HT1080 (cell line): ENCODE measurements at places on chromosomes 6 and 20. TPM values are rescaled to one million over a fixed set of nuclear protein-coding genes. Genes with fewer than 3 reads are reported as not detected.

SAMD10 gene
- 3.6 and 7.6 TPM in 2 replicates for total RNA-seq

OOEP gene
- total RNA-seq: not detected in 2 replicates

CLPSL2 gene
- not detected in 2 replicates for total RNA-seq

CST11 gene
- total RNA-seq: not detected in 2 replicates

TP53TG5 gene
- total RNA-seq: not detected in 2 replicates

TCF15 gene
- not detected in 2 replicates for total RNA-seq

RPL7L1 gene
- total RNA-seq: 139 and 142 TPM in 2 replicates

GRCh38 chr6:35512740-35513139 lies at the start of gene TULP1:
Gene TULP1 (minus strand): TSS chr6:35512896. CDS start chr6:35512858, 38 bp downstream.
- DNase-seq: no peak

DNA sequence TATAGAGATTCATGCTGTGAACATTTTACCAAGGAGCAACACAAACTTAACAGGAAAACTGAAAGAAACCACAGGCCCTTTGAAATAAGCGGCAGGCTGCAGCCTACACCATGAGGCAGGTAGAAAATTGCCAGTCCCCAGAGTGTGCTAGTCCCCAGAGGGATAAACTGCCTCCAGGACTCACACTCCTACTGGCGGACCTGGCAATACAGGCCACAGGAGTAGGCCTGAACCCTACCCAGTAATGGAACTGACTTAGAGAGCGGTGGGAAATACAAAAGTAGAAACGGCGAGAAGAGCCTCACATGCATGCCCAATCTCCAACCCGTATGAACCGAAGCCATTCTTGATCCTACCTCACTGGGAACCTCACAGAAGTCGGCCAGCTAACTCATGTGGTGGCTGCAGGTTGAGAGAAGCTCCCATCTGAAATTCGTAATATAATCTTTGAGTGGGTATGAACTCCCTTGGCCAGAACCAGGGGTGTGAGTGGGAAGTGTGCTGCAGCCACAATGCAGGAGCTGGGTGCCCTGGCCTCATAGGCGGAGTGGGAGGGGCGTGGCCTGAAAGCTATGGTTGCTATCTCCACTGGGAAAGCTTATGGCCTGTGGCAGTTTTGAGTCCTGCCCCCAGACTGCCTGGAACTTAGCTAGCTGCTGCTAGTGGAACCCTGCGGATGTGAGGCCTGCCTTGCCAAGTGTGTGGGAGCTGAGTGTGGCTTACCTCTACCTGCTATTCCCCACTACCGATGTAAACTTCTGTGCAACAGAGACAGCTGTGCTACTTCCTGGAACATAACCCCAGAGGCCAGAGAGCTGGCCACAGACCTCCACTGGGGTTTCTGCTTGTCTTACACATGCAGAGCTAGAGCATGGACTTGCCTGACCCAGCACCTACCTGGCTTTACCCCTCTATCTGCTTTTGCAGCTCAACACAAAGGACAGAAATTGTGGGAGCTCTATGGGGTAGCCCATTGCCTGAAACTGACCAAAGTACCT lies 146.5 kb upstream of the COL21A1 start:
- DNase-seq: no peak

DNA sequence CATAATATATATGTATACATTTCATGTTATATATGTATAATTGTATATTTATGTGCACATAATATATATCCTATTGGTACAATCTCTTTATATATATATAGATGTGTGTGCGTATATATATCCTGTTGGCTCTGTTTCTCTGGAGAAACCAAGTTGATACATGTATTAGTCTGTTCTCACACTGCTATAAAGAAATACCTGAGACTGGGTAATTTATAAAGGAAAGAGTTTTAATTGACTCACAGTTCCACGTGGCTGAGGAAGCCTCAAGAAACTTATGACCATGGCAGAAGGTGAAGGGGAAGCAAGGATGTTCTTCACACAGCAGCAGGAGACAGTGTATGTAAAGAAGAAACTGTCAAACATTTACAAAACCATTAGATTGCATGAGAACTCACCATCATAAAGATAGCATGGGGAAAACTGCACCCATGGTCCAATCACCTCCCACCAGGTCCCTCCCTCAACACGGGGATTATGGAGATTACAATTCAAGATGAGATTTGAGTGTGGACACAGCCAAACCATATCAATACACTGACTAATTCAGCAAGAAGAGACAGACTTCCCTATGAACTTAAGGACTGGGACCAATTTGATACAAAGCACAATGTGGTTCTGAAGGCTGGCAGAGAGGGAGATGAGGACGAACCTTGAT lies 14.0 kb downstream of the CST3 start:
- DNase-seq: no peak

DNA sequence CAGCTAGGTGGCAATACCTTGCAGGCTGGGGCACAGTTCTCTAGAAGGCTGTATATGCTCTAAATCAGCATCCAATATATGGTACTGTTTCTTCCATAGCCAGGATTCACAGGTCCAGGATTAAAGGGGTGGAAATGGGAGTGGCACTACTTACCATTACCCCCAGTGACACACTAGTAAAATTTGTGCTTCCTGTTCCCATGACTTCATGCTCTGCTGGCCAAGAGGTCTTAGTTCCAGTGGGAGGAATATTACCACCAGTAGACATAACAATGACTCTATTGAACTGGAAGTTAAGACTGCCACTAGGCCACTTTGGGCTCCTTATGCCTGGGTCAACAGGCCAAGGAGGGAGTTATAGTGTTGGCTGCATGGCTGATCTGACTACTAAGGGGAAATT lies 174.3 kb upstream of the TNFAIP3 start:
- DNase-seq: peak; percentile 88

GRCh38 chr6:163437466-163437865 lies 22.9 kb downstream of the QKI start:
- no peak for DNase-seq

- peak; percentile 38 for DNase-seq
These were observed 30.4 kb upstream of the CD93 start for GRCh38 chr20:23116311-23117089.

- DNase-seq: no peak
These were observed 63.9 kb upstream of the TENT5A start for GRCh38 chr6:81816380-81816779.

DNA sequence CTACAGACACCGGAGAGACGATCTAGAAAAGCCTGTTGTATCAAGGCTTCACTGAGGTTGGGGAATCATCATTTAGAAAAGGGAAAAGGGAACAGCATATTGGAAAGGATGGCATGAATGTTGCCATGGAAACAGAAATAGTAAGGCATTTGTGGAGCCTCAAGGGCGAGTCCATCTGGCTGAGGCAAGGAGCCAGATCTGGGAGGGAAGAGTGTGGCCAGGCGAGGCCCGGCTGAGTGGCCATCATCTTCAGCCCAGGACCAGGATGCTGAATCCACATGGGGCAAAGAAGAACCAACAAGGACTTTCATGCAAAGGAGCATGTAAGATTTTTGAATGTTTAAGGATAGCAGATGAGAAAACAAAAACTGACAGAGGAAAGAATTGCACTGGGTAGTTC lies 85.8 kb downstream of the MAP3K5 start:
- no peak for DNase-seq

- no peak for DNase-seq
These were observed 21.7 kb downstream of the FGD2 start for GRCh38 chr6:37027036-37027720.

DNA sequence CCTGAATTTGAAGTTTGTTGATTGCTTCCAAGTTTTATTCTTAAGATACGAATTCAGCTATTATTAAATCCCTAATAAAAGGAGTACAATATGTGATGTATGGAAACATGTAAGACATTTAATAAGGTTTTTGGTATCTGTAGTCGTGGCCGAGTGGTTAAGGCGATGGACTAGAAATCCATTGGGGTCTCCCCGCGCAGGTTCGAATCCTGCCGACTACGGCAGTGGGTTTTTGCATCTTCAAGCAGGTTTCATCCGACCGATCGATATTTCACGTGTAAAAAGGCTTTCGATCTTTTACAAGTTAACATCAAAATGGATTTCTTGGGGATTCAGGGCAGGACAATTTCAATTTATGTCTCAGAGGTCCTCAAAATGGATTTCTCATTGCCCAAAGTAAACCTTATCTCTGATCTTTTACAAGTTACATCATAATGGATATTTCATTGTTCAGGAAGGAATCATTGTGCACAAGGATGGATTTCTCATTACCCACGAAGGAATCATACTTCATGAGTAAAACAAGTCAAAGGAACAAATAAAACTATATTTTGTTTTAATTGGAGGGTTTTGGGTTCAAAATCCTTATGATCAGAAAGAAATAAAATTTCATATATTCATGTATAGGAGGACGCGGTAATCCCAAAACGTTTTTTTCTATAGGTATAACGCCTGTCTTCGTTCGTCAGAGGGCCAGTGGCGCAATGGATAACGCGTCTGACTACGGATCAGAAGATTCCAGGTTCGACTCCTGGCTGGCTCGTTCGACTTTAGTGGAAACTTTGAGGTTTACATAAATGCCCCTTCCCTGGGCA lies 37.3 kb upstream of the BTN3A2 start:
- DNase-seq: peak; percentile 86

GRCh38 chr6:146583966-146584365 lies 14.8 kb upstream of the ADGB start:
- no peak for DNase-seq

GRCh38 chr6:2876210-2877056 lies 26.7 kb downstream of the SERPINB9 start:
- peak; percentile 83 for DNase-seq

DNA sequence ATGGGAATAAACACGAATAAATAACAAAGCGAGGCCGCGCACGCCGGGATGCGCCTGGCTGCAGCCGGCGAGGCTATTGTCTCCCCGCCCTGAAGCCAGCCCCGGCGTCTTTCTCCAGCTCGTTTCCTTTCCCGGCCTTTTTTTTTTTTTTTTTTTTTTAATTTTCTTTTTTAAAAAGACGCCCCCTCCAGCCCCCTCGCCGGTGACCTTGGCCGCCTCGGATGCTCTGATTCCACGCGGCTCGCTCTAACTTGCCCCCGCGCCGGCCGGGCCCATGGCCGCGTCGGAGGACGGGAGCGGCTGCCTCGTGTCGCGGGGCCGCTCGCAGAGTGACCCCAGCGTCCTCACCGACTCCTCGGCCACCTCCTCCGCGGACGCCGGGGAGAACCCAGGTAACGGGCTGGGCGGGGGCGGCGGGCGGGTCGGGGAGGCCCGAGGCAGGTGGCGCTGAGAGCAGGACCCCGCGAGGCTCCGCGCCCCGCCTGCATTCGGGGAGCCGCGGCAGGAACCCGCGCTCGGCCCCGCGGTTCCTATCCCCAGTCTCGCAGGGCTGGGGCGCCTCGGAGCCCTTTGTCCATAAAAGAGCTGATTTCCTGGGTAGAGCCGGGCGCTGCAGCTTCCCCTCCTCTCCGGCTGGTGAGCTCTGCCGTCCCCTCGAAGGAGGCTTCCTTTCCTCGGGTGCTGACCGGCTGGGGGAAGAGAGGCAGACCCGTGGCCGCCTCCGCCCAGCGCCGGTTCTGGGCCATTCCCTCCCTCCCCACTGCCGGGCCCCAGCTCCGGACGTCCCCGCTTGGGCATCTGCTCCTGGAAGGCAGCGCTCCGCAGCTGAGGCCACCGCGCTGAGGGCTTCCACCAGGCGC lies 631 bp downstream of the PHACTR3 start:
- no peak for DNase-seq

DNA sequence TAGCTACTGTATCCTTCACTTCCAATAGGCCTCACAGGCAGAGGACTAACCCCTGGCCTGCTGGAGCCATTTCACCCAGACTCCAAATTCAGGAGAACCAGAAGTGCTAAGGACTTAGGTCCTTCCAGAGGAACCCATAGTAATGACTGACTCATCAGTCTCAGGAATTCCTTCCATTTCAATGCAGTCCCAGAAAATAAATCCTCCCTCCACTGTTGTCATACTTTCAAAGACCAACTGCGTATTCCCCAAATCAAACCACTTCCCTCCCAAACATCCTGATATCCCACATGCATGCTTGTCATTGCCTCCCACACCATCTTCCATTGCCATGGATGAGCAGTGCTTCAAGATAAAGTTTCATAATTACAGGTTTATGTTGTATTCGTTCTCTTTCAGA lies 31.8 kb upstream of the NT5E start:
- peak; percentile 75 for DNase-seq
